ENCODE measurements at places on chromosomes 4 and X. TPM values are rescaled to one million over a fixed set of nuclear protein-coding genes. Genes with fewer than 3 reads are reported as not detected.

DNA sequence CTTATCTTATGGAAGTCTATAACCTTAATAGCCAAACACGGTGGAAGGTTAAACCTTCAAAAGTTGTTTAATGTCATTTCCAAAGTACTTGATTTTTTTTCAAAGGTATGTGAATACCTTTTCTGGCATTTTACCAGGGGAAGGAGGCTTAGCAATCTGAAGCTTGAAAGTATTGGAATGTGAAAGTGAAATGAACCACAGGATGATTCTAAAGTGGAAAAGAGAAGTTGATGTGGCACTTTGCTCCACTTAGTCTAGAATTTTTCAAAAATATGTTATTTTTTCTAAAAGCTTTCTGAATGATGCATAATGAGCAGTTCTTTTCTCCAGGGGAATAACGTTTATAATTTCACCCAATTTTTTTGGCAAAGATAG lies 19.2 kb downstream of the PI4K2B start:
- no peak overlapping the region for H3K4me3 ChIP-seq
- H3K27me3 ChIP-seq, result no peaks in the 10 kb centered on the region
- H3K36me3 ChIP-seq, result peaks cover 44% of the 10 kb centered on the region
- no peak overlapping the region for H3K27ac ChIP-seq

DNA sequence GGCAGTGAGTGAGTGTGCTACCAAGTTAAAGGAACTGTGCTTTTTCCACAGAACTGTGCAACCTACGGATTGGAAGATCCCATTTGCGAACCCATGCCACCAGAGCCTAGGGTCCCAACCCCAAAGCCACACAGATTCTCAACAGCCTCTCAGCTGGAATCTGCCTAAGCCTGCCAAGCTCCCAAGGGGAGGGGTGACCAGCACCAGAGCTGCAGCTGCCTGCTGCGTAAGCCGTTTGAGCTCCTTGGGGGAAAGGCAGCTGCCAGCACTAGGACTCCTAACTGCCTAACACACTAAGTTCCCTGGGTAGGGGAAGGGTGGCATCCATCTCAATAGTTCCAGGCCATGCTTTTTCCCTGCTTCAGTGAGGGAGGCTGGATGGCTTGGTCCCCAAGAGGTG lies 738.1 kb upstream of the PRKX start:
- H3K27ac ChIP-seq, result no peak overlapping the region
- no peaks in the 10 kb centered on the region for H3K27me3 ChIP-seq
- no peaks in the 10 kb centered on the region for H3K36me3 ChIP-seq

DNA sequence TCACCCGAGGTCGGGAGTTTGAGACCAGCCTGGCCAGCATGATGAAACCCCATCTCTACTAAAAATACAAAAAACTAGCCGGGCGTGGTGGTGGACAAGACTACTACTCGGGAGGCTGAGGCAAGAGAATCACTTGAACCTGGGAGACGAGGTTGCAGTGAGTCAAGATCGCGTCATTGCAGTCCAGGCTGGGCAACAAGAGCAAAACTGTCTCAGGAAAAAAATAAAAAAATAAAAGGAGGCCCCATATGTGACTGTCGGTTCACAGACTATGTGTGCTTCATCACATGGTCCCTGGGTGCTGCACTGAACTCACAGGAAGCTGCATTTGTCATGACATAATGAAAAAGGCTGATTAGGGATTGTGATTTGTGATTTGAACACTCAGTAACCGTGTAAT lies 6.4 kb downstream of the TRIML1 start:
- no peaks in the 10 kb centered on the region for H3K4me1 ChIP-seq
- no peak for DNase-seq
- no peaks in the 10 kb centered on the region for H3K36me3 ChIP-seq
- no peak overlapping the region for H3K27ac ChIP-seq

GRCh38 chr4:3062471-3062870 lies 11.9 kb downstream of the HTT-AS start:
- no peaks in the 10 kb centered on the region for H3K36me3 ChIP-seq
- H3K4me1 ChIP-seq, result peaks cover 16% of the 10 kb centered on the region
- H3K27ac ChIP-seq, result no peak overlapping the region
- H3K27me3 ChIP-seq, result no peaks in the 10 kb centered on the region
- H3K4me3 ChIP-seq, result no peak overlapping the region

DNA sequence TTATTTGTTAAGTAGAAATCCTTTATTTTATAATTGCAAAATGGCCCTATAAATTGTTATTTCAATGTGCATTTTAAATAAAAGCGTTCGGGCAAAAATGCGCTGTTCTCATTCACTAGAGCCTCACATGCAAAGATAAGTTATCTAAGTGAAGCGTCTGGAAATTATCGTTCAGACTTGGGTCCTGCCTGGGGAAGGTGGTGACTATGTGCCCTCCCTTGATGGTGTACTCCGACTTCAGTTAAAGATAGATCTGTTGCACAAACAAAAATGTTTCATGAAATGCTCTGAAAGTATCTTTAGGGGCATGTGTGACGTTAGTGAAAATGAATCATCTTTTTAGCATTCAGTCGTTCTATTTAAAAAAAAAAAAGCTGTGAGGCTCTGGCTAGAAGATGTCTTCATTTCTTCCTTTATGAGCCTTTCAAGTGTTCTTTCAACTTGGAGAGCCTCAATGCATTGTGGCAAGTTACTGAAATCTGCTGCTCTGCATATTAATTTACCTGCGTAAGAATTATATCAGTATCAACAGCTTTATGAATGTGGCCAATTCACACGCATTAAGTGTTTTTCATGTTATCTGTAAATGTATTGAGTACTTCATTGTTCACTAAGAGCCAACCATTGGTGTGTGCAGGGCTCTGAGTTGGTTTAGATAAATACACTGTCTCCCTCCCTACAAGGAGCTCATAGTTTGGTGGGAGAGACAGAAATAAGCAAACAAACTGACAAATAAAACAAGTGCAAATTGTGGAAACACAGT lies 83.0 kb downstream of the AFF1 start:
- no peaks in the 10 kb centered on the region for H3K36me3 ChIP-seq
- no peak overlapping the region for H3K27ac ChIP-seq
- DNase-seq, result no peak
- H3K4me3 ChIP-seq, result no peak overlapping the region
- H3K4me1 ChIP-seq, result peaks cover 47% of the 10 kb centered on the region
- H3K27me3 ChIP-seq, result no peaks in the 10 kb centered on the region

DNA sequence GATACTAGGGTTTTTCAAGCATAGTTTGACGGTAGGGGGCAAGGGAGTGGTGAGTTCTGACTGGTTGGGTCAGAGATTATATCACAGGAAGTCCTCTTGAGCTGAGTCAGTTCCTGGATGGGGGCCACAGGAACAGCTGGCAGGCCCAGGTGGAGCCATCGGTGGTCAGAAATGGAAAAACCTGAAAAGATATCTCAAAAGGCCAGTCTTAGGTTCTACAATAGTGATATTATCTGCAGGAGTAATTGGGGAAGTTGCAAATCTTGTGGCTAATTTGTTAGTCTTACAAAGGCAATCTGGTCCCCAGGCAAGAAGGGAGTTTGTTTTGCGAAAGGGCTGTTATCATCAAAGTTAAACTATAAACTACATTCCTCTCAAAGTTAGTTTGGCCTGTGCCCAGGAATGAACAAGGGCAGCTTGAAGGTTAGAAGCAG lies 159.3 kb downstream of the PTCHD1 start:
- no peaks in the 10 kb centered on the region for H3K36me3 ChIP-seq
- no peaks in the 10 kb centered on the region for H3K4me1 ChIP-seq
- H3K27me3 ChIP-seq, result no peaks in the 10 kb centered on the region
- no peak overlapping the region for H3K4me3 ChIP-seq
- H3K27ac ChIP-seq, result no peak overlapping the region

DNA sequence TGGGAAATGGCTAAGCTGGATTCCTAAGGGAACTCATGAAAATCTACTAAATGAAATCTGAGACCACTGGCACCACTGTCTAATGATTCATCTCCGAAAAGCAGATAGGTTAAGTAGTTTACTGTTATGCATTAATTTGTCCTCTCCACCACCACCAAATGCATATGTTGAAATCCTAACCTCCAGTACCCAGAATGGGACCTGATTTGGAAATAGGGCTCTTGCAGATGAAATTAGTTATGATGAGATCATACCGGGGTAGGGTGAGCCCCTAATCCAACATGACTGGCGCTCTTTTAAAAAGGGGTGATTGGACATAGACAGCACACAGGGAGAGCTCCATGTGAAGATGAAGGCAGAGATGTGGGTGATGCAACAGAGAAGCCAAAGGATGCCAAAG lies 124.9 kb upstream of the GUCY1A1 start:
- no peak for DNase-seq
- H3K36me3 ChIP-seq, result no peaks in the 10 kb centered on the region
- no peaks in the 10 kb centered on the region for H3K27me3 ChIP-seq
- H3K27ac ChIP-seq, result no peak overlapping the region
- peaks cover 10% of the 10 kb centered on the region for H3K4me1 ChIP-seq

TCEAL7 gene
- 4.5 TPM for total RNA-seq
